ENCODE measurements at places on chromosomes 5 and 9.

- DNase-seq, result no peak
Measured at GRCh38 chr9:91395553-91396471, 27.8 kb downstream of the NFIL3 start.

- no peak for DNase-seq
Measured at GRCh38 chr9:101176384-101176783, 147.9 kb downstream of the PLPPR1 start.

DNA sequence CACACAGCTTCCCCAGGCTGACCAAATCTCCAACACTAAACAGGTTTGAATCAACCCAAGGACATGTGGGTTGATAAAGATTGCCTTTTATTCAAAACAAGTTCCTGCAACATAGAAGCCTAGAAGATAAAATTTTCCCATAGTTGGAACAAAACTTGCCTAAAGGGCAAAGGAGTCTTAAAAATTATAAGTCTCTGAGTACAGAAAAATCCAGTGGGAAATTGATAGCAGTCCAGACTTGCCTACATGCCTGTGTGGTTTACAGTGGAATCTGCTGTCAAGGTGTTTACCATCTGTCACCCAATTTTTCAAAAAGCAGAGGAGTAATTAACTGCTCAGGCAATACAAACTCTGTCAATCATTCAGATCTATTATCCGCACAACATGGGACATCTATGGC, 168.2 kb downstream of the PPP2R2B start:
- DNase-seq, result no peak

DNA sequence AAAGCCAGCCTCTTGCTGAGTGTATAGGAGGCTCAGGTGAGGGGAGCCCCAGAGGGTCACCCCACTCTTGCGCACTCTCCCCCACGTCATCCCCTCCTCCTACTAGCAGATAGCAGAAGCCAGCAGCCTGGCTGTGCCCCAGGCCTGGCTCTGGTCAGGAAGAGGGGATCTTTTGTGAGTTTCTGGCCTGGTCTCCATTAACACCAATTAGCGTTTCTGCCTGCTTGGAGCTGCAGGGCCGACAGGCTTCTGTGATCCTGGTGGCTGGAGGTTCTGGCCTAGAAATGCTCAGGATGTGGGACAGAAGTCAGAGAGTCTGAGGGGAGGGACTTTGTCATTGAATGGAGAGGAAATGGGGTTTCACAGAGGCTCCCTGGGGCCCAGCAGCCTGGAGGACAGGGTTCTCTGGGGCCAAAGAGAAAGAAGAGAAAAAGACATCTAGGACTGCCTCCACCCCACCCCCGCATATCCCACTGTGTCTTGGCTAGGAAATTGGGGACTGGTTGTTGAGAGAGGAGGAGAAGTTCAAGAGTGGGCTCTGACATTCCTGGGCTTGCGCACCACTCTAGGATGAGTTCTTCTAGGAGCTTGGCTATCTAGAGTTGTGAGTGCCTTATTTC, 47.5 kb upstream of the ARAP3 start:
- DNase-seq, result no peak

DNA sequence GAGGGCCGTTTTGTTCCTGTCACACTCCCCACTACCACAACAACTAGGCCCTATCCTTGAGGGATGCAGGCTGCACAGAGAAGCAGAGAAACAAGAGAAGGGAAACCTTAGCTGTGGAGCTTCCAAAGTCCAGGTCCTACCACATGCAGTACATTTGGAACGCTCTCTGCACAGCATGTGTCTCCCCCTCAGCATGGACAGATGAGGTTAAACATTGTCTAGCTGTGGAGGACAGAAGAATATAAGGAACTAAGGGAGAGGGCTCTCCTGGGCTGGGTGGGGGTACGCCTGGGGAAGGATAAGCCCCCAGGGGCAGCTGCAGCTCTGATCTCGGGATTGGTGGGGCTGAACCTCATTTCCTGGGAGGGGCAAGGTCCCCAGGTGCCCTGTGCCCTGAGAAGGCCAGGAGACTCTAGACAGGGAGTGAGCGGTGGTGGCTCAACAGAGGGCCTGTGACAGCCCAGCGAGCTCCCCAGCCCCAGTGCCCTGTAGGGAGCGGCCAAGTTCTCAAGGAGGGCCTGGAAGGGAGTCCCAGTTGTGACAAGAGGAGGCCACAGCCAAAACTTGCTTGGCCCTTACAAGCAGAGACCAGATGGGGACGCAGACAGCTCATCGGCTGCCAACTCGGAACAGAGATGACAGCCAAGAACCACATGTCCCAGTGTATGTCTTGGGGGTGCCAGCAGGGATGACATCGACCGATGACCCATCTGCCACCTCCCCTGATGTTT, 30.1 kb downstream of the TSPAN17 start:
- no peak for DNase-seq

DNA sequence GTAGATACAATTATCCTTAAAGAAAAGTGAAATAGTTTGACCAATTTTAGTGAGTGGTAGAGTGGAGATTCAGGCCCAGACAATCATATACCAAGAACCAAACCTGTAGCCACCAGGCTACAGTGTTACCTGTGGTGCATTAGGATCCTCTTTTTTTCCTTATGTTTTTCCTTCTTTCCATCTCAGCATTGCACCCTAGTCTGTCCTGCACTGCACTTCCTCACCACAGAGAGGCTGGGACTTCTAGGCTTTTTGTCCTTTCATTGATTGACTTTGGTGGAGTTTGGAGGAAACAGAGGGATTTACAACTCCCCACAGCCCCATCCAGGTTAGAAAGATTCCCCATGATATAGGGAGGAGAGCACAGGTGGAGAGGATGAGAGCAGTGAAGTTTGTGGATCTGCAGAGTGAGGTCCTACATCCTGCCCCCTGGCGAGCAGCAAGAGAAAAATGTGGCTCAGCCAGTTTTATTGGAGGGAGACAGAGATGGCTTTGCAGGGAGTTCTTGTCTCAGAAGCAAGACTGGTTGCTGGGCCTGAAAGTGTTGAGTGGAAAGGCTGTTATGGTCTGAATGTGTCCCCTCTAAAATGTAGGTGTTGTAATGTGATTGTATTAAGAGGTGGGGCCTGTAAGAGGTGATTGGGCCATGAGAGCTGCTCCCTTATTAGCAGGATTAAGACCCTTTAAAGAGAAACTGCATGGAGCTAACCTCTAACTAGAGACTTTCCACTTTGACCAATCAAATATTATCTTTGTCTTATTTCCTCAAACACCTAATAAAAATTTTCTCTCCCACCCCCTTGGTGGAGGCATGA, 36.2 kb downstream of the KIF4B start:
- DNase-seq, result no peak

GRCh38 chr5:174303437-174304045, 258.0 kb downstream of the NSG2 start:
- no peak for DNase-seq

DNA sequence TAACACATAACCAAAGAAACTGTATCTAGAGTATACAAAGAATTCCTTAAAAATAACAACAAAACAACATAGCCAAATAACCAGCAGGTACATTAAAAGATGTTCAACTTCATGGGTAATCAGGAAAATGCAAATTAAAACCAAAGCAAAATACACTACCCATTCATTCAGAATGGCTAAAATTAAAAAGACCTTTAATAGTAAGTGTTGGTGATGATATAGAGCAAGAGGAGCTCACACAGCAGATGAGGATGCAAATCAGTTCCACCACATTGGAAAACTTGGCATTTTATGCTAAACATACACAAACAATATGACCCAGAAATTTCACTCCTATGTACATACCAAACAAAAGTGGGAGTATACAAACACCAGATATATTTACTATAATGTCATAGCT, 97.8 kb downstream of the DENND1A start:
- DNase-seq, result no peak

- no peak for DNase-seq
Measured at GRCh38 chr5:133924221-133924920, 44.1 kb downstream of the C5orf15 start.

DNA sequence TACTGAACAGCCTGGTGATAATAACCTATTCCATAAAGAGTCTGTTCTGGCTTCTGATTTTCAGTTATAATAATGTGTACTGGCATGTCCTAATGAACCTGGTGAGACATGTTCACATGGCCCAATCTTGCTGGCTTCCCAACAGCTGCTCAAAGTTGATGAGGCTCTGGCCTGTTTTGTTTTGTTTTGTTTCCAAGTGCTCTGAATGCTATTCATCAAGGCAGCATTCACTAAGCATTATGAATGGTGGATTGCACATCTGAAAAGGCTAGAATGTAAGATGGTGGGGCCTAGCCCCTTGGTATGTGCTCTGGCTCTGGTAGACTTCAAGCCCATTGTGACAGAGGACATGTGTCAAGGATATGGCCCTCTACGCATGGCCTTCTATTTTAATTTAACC, 388.5 kb downstream of the PSAT1 start:
- no peak for DNase-seq

GRCh38 chr9:136074706-136075105, 20.4 kb downstream of the NACC2 start:
- DNase-seq, result no peak

DNA sequence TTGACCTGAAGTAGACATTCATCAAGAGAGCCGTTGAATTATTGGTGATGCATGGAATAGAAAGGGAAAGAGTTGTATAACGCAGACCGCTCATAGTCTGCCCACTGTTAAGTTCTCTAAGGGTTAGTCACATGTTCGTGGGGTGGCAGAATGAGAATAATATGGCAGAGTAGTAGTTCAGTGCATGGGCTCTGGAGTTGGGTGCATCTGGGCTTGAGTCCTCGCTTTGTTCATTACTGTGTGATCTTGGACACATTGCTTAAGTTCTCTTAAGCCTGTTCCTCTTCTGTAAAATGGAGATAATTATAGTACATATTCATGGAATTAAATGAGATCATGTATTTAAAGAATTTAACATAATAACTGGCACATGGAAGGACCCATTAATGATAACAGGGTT, 23.6 kb downstream of the TNPO1 start:
- DNase-seq, result no peak

DNA sequence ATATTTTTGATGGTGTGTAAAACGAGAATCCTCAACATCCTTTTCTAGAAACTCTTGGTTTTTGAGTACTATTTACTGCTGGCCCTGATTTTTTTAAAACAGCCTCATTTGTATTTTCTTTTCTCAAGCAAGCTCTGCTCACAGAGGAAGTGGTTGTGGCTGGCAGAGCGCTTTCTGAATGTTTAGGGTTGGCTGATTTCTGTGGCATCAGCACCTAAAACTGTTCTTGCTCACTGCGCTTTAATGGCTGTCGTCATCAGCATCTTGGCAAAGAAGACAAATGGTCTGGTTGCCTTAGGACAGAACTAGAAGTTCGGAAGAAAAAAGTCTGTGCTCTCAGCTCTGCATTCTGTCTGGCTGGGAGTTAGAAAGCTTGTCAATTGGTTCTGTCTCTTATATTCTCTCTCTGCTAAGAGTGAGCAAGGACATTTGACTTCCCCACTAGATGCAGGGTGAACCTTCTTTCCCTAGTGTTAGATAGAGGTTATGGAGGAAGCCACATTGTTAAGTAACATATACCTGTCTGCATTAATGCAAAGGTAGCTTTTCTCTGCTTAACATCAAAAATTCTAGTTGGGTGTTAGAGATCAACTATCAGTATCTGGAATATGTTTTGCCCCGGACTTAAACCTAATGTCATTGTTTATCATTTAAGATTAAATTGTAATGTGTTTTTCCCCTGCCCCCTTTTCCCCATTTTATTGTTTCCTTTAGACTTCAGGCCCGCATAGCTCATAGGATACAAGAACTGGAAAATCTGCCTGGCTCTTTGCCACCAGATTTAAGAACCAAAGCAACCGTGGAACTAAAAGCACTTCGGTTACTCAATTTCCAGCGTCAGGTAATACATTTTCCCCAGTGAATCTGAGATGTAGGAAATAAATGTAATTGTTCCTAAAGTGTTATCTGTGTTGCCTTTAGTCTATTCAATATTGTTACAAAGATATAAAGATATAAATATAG, 39.0 kb downstream of the SMARCA2 start:
- no peak for DNase-seq

DNA sequence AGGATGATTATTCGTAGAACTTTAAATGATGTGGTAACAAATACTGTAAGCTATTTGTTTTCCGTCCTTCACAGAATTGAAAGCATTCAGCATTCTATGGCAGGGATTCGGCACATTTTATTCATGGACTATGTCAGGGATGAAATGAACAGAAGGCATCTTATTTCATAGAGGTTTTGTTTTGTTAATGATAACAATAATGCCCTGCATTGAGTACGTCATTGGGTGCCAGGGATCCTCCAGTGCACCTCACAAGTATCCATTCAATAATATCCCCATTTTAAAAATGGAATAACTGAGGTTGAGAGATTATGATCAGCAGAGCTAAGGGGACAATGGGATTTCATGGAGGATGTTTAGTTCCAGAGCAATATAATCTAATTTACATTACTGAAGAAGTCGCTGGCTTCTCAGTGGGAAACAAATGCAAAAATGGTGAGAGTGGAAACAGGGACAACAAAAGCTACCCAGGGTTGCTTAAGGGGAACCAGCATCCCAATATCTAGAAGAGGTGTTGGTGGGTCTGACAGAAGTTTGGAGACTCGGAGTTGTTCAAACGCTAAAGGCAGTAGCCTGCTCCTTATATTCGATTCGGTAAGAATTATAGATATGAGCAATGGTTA, 985.7 kb upstream of the WWC1 start:
- no peak for DNase-seq

DNA sequence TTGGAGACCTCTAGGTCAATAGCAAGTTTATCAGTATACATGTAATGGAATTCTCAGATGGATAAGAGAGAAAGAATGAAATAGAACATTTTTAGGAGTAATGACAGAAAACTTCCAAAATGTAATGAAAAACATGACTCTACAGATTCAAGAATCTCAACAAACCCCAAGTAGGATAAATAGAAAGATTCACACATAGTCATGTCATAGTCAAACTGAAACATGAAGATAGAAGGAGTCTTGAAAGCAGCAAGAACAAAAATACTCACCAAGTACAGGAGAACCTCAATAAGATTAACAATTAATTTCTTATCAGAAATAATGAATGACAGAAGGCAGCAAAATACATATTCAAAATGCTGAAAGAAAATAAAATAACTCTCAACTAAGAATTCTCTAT, 164.5 kb downstream of the SPATA31D1 start:
- no peak for DNase-seq

GRCh38 chr5:1017691-1018455, 9.3 kb downstream of the NKD2 start:
- DNase-seq, result no peak

Data from NCI-H2081 treated with DMSO at 0.1 percent for 48 hours (cell line).